Foreskin keratinocyte (primary cell): ENCODE measurements at places on chromosomes 5 and 9.

DNA sequence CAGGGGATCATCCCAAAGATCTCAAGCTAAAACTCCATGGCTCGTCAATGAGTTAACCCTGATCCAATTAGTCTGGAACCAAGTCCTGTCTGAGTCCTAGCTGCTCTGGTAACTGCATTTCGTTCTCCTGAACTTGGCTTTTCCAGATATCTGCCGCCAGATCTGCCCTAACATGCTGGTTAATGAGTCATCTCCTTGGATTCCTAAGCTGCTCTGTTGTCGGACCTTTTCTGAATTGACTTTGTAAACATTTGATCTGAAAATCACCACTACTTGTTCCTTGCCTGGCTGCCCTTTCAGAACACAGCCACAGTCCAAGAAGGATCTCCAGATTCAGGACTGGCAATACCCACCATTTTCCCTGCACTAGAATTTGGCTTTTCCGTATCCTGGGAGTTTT, 473.0 kb downstream of the ZSWIM6 start:
- peak; percentile 61 for DNase-seq

GRCh38 chr5:172444626-172445365, 9.5 kb downstream of the SH3PXD2B start:
- DNase-seq: no peak

DNA sequence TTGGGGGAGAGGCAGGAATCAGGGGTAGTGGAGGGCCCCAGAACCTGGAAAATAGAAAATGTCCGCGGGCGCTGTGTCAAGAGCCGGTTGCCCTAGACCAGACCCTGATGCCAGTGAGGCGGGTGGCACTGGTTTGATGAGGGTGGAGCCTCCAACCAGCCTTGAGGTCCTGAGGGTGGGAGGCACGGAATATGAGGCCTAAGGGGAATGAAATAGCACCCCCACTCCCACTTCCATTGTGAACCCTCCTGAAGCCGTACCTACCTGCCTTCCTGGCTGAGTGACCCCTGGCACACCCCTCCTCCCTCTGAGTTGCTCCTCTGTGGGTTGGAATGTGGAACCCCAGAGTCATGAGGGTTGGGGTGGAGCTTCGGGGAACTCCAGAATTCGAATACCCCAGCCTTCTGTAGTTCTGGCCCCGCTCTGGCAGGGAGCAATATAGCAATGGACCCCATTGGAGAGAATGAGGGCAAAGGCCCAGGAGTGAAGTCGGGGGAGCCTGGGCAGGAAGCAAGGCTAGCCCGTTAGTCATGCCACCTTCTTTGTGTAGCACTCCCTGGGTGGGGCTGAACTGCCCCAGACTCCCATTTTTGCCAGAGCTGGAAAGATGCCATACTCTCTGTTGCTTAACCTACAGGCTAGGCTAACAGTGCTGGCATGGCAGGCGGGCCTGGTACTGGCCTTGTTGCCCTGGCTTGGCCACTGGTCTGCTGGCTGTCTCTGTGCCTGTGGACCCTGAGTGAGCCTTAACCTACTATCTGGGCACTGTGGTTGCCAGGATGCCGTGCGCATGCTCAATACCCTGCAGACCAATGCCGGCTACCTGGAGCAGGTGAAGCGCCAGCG, 1.0 kb downstream of the FPGS start:
- DNase-seq: peak; percentile 58

GRCh38 chr5:133944263-133945185, 23.9 kb downstream of the C5orf15 start:
- no peak for DNase-seq

DNA sequence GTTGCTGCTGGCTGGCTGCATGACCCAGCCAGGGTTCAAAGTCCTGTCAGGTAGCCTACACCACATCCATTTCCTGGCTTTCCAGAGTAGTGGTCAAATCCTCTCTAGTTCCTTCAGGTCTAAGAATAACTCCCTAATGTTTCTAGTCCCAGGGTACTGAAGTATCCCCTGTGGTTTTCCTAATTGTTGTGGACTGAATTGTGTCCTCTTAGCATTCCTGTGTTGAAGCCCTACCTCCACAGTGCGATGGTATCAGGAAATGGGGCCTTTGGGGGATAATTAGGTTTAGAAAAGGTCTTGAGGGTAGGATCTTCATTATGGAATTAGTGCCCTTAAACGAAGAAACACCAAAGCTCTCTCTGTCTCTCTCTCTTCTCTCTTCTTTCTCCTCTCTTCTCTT, 191.8 kb upstream of the CCNG1 start:
- DNase-seq: no peak

GRCh38 chr9:108386859-108387384, 468.9 kb downstream of the ACTL7B start:
- peak; percentile 67 for DNase-seq

DNA sequence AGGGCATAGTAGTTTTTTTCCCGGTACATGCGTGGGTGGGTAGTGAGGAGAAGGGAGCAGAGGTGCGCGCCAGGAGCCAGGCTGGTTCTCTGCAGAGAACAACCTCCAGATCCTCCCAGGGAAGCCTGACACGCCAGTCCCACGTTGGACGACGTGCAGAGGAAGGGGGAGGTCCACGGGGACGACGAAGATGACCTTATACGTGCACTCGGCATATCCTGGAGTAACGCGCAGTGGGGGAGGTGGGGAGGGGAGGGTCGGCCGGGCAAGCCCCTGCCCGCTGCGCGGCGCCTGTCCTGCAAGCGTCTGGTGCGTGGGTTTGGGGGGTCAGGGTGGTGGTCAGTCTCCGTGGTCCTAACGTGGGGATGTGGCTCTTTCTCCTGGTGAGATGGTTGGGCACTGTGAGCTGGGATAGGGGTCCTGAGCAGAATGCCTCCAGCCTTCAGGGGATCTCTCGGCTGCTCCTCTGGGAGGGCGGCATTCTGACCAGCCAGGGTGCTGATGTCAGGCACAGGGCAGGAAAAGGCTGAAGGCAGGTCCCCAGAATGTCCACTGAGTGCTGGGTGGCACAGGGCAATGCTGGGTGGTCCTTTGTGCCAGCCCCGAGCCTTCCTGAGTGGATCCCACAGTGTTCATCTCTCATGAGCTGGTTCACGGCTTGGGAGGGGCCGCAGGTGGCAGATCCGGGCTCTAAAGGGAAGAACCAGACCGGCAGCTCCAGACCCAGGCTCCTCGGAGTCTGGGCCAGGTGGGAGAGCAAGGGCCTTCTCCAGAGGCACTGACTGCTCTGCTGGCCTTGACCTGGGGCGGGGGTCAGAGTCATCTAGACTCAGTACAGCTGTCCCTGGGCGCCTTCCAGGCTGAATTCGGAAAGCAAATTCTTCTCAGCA, 10.5 kb upstream of the SCGB3A1 start:
- DNase-seq: no peak

DNA sequence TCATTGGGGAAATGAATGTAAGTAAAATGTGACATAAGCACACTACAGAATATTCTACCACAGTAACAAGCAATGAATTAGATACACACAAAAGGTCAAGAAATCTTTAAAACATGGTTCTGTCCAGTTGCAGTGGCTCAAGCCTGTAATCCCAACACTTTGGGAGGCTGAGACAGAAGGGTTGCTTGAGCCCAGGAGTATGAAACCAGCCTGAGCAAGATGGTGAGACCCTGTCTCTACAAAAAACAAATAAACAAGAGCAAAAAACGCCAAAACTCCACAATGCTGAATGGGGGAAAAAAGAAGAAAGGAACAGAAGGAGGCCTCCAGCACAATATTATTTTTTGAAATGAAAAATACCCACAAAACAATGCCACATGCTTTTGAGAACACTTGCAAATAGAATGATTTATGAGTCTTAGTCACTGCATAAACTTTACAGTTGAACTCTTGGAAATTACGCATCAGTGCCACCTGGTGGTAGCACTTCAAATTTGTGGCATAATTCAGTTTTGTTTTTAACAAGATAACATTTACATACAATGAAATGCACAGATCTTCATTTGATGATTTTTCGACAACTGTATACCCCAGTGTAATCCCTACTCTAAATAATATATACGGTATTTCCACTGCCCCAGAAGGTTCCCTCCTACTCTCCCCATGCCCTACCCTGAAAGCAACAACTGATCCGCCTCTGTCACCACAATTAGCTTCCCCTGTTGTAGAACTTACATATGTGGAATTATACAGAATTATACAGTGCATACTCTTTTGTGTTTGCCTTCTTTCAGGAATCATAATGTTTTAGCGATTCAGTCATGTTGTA, 14.4 kb upstream of the SPINK4 start:
- peak; percentile 68 for DNase-seq

- DNase-seq: no peak
Measured at GRCh38 chr9:137277329-137278041, at the start of gene TOR4A. Gene TOR4A, plus strand, starts transcription at chr9:137277726. Its CDS starts 964 bp downstream, at chr9:137278690.

DNA sequence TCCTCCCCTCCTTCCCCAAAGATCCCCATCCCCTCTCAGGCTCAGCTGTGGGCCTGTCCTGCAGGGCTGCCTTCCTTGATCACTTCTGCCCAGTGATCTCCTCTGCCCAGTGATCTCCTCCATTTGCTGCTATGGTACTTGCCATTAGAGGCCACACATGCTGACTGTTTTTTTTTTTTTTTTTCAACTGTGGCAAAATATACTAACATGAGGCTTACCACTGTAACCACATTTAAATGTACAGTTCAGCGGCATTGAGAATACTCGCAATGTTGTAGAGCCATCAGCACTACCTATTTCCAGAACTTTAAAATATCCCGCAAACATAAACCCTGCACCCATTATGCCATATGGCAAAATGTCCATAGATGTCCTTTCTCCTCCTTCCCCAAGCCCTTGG, 61.7 kb upstream of the EPB41L4B start:
- DNase-seq: no peak

- peak; percentile 34 for DNase-seq
Measured at GRCh38 chr5:112914584-112914983, 7.4 kb downstream of the REEP5 start.
